ENCODE measurements at places on chromosomes 2 and 18.

GRCh38 chr2:153939124-153939796 is 67.5 kb downstream of the GALNT13 start:
- DNase-seq: no peak

DNA sequence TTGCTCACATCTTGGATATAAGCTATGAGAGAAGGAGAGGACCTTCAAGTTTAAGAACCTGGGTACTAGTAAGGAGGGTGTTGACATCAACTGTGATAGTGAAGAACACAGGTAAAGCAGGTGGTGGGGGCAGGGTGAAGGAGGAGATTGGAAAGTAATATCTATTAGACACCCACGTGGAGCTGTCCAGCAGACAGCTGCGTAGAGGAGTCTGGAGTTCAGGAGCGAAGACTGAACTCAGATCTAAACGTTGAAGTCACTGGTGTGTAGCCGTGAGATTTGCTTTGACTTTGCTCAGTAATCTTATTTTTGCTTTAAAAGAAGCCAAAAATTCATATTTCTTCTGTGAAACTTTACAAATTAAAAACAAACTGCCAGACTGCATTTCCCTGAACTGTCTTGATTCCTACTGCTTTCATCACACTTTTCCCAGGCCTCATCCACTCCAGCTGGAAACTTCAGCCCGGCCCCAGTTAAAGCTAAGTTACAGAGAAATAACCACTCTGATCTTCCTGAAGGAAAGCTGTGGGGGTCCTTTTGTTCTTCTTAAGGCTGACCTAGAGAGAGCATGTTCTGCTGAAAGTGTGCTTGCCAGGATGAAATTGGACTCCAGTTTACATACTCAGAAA is 533.3 kb downstream of the CNTNAP5 start:
- no peak for DNase-seq

GRCh38 chr2:238142382-238143205 is 4.1 kb downstream of the KLHL30 start:
- no peak for DNase-seq

DNA sequence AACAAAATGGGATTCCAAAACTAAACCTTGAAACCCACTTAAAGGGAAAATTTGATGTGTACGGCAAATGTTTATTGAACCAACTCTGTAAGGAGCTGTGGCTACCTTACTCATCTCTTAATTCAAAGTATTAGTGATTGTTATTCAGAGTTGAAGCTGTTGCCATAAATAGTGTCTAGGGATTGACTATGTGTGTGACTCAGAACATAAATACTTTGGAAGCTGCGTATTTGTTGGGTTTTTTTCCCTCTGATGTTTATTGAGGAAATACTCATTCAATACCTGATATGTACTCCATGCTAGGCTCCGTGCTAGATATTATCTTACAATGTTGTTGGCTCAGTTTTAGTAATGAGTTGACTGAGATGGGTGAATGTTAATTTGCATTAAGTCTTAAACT is 90.4 kb downstream of the PTRHD1 start:
- DNase-seq: no peak

GRCh38 chr2:100560216-100560830 is 2.5 kb upstream of the PDCL3 start:
- DNase-seq: no peak

GRCh38 chr2:234968631-234969305 is 17.0 kb downstream of the SH3BP4 start:
- DNase-seq: no peak

- no peak for DNase-seq
Observed at GRCh38 chr2:66575625-66576310, 140.8 kb downstream of the MEIS1 start.

DNA sequence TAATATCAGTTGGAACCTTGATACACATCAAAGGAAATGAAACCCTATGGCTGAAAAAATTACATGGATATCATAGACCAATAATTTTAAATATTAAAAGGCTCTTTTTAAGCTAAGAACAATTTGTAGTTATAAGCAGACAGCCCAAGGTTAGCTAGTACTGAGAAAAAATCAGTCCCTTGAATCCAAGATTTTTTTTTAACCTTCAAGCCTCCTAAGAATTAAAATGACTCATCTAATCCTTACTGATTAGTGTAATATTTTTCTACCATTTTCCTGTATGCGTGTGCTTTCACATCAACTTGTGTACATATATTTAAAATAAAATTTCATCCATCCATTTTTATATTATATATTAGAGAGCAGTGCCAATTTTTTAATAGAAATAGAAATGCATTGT is 1004.9 kb upstream of the ZEB2 start:
- DNase-seq: no peak

DNA sequence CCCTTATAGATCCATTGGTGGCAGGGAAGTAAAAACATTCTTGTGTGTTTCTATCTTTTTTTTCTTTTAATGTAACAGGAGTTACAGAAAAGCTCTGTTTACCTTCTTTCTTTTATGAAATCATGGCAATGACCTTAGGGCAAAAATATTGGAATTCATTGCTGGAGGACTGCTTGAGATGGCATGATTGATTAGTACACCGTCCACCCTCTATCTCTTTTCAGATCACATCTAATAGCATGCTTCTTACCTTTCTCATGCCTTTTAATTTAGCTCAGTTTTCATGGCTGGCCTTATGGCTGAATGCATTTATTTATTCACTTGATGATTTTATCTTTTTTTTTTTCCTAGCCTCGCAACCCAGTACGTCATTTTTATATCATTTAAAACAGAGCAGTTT is 177.6 kb upstream of the CDH20 start:
- no peak for DNase-seq

DNA sequence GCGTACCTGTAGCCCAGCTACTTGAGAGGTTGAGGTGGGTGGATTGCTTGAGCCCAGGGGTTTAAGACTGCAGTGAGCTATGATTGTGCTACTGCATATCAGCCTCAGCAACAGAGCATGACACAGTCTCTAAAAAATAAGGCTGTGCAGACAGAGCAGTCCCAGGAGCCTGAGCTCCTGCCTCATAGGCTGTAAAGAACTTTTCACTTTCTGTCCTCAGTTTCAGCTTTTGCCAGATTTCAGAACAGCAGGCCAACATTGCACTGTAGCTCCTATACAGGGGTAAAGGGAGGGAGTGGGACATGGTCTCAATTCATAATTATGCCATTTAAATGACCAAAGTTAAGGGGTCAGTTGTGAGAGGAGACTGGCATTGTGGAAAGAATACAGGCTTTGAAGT is 150.6 kb downstream of the GALNT1 start:
- no peak for DNase-seq

Data from activated naive CD4-positive, alpha-beta T cell treated with anti-CD3 and anti-CD28 coated beads, Interleukin-2, amount 50 U/mL, for 16 hours (primary cell).